Stimulated activated CD8-positive, alpha-beta memory T cell treated with anti-CD3 and anti-CD28 coated beads, Interleukin-4, amount 100 ng/mL, for 48 hours (primary cell): ENCODE measurements at places on chromosomes 16 and 17.

DNA sequence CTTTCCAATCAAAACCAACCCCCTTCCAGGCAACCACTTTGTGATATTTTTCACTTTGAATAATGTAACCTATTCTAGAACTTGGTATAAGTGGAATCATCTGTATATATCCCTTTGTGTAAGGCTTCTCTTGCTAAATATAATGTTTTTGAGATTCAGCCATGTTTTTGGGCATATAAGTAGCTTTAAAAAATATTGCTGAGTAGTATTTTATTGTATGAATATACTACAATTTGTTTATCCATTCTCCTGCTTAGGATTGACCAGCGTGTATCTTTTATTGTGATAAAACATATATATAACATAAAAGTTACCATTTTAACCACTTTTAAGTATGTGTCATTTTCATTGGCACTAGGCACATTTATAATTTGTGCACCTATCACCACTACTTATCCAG lies 79.8 kb upstream of the GPR139 start:
- DNase-seq: no peak

DNA sequence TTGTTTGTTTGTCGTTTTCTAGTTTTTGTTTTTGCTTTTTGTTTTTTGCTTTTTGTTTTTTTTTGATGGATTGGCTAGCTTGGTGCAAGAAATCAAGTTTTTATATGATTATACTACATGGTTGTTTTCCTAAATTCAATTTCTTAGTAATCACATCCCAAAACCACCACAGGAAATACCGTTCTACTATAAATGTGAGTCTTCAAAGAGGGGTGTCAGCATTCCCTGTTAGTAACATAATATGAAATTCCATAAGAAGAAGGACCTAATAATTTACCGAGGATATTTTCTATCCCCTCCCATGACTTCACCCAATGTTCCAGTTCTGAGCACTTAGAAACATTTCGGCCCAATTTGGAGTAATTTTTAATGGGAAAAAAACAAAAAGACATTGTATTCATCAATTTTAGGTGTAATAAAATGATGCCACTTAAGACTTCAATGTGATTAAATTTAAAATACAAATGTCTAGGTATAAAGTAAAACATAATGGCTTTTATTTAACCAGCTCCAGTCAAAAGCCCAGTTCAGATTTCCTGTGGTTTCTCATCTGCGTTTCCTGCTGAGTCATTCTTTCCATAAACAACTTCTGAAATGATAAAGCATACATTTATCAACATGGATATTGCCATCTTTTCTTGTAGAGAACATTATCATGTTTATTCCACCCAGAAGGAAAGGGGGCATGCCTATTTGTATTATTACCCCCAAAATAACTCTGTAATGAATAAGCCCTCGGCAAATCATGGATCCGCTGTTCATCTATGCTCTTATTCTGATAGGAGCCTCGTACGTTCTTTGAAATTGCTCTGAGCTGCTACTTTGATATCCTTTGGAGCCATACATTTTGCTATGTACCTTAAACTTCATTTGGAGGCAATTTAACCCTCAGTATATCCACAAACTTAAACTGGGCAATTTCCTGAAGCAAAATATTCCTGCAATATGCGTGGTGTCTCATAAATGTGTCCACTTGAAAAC lies 28.1 kb downstream of the HSBP1 start:
- DNase-seq: no peak

- DNase-seq: no peak
Observed at GRCh38 chr16:28264656-28265055, 27.7 kb upstream of the SBK1 start.

DNA sequence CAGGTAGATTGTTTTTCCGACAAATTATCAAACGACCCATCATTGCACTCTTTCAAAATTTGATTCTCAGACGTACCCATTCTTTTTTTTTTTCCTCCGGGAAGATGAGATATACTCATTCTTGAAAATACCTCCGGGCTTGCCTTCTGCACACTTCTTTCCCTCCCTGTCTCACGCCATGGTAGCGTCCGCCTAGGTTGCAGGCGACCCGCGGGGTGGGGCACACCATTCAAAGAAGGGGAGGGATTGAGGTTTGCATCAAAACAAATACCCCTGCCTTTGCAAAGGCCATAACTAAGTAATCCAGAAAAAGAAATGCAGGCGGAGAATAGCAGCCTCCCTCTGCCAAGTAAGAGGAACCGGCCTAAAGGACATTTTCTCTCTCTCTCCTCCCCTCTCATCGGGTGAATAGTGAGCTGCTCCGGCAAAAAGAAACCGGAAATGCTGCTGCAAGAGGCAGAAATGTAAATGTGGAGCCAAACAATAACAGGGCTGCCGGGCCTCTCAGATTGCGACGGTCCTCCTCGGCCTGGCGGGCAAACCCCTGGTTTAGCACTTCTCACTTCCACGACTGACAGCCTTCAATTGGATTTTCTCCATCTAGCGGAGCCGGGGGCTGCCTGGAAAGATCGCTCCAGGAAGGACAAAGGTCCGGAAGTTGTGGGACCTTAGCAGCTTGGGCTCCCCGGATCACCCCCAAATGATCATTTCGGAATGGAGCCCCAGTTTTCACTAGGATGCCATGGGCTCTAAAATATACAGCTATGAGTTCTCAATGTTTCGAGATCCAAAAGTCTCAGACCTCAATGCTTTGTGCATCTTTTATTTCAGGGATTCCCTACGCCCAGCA lies 843 bp downstream of the TP53 start:
- DNase-seq: peak; percentile 84

DNA sequence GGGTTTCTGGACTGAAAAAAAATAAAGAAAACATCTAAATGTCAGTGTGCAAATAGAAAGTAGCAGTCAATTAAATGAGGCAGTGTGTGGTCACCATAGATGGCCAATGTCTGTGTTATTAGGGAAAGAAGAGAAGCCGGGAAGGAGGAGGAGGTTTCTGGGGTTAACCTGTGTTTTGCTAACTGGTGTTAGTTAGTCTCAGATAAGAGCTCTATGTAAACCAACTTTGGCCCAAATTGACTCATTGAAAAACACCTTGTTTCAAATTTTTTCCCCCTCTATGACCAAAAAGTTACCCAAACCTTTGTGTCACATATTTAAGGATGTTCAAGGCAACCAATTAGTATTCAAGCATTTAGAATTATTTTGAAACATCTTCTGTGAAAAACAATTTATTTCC lies 530.9 kb downstream of the MAF start:
- no peak for DNase-seq

DNA sequence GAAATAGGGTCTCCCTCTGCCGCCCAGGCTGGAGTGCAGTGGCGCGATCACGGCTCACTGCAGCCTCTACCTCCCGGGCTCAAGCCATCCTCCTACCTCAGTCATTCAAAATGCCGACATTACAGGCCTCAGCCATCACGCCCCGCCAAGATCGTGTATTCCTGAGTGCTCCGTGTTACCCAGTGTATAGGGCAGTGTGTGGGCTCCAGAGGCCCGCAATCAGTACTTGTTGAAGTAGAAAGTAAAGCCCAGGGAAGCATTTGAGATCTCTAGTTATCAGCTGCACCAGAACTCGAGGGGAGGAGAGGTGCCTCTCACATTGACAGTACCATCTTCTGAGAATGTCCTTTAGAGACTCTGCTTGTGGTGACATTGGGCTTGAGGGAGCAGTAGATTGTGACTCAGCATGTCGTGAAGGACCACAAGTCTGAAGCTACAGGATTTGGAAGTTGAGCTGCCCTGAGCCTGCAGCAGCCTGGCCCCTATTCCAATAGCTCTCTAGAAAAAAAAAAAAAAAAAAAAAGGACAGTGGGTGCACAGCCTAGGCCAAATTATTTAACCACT lies 1.1 kb upstream of the PRPSAP1 start:
- DNase-seq: no peak

DNA sequence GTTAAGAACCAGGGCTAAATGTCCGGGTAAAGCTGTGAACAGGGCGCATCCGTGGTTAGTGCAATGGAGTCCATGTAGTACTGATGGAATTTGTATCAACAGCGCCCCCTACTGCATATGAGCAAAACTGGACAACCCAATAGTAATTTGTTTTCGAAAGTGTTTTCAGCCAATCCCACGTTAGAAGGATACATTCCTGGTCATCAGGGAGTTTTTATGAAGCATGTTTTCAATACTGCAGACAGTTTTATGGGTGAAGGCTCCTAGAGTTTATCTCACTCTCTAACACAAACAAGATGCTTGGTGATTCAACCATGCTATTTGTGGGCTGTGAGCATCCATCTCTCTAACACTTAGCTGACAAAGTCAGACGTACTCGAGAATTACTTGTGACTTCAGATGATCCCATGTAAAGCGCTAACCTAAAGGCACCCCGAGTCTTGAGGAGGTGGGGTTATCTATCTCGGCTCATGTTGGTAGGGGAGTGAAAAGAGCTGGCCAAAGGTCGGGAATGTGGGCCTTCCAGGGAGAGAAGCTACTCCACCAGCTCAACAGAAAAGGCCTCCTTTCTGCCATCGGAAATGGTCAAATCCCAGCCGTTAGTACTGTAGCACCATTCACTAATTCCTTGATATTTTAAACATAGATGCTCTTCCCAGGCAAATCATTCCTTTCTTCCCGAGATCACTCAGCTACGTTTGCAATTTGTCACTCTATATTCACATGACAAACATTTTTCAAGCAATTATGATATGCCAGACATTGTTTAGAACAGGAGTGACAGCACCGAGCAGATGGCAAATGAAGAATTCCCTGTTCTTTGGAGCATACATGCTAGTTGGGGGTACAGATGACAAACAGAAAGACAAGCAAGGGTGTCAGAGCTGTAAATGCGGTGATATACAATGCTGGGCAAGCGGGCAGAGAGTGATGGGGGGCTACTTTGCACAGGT lies 46.9 kb upstream of the HNF1B start:
- peak; percentile 61 for DNase-seq

- DNase-seq: no peak
Observed at GRCh38 chr17:65601881-65602280, 40.4 kb upstream of the AXIN2 start.

DNA sequence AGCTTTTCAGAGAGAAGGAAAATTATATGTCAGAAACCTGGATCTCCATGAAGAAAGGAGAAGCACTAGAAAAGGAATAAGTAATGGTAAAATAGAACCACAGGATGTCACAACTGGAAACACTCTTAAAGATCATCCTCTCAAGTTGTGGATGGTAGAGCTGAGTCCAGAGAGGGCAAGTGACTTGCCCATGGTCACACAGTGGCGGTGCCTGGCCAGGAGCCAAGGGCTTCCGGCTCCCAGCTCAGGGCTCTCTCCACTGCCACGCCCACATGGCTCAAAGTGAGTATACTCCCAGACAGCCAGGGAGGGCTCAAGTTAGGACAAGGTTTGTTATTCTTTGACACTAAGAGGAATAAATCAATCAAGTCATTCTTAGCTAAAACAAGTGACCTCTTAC lies 159.8 kb downstream of the COPRS start:
- no peak for DNase-seq

- no peak for DNase-seq
Observed at GRCh38 chr16:82016263-82016662, 5.0 kb upstream of the SDR42E1 start.

- no peak for DNase-seq
Observed at GRCh38 chr16:732332-732731, 5.4 kb downstream of the HAGHL start.

DNA sequence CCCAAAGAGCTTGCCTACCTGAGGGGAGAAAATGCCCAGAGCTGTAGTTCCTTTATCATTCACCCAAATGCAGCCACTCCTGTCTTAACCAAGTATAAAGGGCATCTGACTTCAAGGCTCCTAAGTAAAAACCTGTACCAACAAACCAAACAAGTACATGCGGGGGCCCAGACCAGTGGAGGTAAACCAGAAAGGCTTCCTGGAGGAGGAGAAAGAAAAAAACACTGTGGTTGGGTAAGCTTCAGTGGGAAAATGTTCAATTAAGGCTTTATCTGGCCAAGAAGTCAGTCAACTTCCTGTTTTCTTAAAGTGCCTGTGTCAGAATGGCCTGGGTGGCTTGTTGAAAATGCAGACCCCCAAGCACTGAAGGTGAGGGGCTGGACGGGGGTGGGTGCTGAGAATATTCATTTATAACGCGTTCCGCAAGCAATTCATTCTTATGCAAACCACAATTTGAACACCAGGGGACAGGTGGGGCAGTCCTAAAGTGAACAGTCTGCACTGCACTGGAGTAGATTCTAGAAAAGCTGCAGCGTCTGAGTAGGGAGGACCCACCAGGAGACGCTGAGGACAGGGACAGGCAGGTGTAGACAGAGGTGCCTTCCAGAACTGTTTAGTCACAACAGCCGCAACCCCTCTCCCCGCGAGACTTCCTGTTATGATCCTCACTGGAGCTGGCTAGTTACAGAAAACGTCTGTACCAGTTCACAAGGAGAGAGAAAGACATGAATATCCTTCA lies 467.1 kb downstream of the SOX9 start:
- peak; percentile 27 for DNase-seq

- DNase-seq: no peak
Observed at GRCh38 chr16:51880776-51881175, 666.2 kb downstream of the TOX3 start.

DNA sequence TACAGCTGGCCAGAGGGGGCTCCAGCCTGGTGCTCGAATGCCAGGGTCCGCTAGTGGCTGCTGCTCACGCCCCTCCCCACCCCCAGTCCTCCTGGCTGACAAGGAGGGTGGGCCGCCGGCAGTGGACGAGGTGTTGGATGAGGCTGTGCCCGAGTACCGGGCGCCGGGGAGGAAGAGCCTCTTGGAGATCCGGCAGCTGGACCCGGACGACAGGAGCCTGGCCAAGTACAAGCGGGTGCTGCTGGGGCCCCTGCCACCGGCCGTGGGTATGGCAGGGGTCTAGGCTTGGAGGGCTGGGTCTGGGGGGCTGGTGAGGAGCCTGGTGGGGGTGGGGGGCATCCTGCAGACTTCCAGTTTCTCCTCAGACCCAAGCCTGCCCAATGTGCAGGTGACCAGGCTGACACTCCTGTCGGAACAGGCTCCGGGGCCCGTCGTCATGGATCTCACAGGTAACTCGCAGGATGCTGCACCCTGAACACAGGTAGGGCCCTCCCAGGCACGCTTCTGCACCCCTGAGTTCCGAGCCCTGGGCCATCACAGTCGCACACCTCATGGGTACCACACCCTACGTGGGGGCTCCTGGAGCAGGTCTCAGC lies 1.2 kb upstream of the PDIA2 start:
- no peak for DNase-seq

DNA sequence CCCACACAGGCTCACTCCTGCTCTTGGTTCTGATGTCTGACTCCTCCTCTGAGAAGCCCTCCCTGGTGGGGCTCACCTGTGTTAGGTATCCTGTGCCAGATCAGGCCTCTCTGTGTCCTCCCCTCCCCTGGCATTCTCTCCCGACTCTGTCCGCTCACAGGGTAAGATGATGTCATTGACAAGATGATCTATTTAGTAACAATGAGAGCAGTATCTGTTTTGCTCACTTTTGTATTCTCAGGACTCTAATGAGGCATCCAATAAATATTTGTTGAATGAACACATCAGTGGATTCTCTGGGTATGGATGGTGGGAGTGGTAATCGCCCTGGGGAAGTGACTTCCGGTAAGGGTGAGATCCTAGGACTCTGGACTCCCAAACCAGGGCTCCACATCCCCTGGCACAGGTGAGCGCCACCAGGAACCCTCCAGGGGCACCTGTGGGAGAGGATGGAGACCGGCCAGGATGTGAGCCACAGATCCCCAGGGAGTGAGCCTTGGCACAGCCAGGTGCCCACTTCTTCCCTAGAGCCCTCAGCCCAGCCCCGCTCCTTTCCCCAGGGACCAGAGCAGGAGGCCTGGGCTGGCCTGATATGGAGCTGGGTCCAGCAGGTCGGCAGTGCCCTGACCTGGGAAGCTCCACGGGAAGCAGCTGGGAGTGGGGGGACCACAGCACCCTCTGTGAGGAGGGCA lies 5.4 kb upstream of the HAP1 start:
- DNase-seq: no peak
